HTR-8/SVneo (cell line): ENCODE measurements at places on chromosomes 6 and 20.

DNA sequence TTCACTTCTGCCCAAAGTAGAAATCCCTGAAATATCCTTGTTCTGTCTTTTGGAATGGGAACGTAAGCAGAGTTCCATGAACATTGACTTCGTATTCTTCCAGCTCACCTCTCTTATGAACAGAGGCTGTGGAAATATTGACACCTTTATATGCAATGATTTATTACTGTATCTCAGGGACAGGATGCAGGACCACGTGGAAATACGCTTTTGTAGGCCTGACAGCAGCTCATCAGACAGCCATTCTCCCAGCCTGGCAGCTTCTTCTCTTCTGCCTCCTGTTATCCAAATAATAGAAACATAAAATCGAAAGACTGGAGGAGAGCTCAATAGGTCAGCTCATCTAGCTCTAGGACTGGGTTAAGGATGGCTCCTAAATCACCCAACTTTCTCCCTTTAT lies 106.2 kb upstream of the DTNBP1 start:
- no peak for DNase-seq

- DNase-seq, result no peak
Measured at GRCh38 chr6:114713690-114714089, 370.9 kb upstream of the HS3ST5 start.

GRCh38 chr6:15487262-15487661 lies 175.6 kb downstream of the DTNBP1 start:
- DNase-seq, result no peak

- no peak for DNase-seq
Measured at GRCh38 chr20:44117296-44118184, 69.4 kb downstream of the JPH2 start.
